NCI-H526 (cell line): ENCODE measurements at places on chromosomes 4 and X.

DNA sequence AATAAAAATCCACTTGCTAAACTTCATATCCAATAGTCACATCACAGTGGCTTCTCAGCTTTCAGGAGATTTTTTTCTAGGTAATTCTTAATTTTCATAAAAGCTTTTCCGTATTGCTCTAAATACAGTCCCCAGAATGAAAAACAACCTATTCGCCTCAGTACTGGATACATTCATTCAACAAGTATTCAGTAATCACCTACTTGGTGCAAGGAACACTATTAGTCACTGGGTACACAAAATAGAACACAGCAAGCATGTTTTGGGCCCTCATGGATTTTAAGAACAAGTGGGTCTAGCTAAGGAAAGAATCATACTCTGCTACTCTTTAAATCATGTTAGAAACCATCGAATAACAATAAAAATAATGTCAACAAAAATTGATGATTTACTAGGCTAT lies 2.8 kb upstream of the BEX3 start:
- no peak for DNase-seq

GRCh38 chr4:159937595-159937994 lies 834.7 kb downstream of the RAPGEF2 start:
- DNase-seq: no peak

DNA sequence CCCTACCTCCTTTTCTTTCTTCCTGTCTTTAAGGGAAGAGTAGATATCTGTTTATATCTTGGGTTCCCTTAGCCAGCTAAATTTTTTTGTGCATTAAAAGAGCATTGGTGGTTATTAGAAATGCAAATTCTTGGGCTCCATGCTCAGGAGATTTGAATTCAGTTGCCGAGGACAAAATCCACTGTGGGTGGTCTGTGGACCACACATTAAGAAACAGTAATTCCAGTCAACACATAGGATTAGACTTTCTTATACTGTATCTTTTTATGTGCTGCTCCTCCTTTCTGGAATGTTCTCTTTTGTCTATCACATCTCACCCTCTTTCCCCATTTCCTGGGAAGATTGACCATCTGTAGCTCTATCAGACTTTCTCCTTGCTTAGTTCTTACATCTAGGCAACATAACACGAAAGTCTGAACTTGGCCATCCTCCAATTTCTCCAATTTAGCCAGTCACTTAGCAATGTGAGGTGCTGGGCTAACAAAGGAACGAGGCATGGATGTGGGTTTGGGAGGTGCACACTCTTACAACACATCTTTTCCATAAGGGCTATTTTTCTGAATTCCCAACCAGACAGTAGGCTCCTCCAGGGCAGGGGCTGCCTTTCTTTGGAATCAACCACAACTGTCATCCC lies 5.3 kb upstream of the PDLIM3 start:
- DNase-seq: no peak

- DNase-seq: no peak
These were observed 35.5 kb downstream of the DCUN1D4 start for GRCh38 chr4:51878431-51878830.

- no peak for DNase-seq
These were observed 87.7 kb downstream of the FAM13A start for GRCh38 chr4:88969271-88969670.

GRCh38 chr4:101792056-101792590 lies 1.6 kb downstream of the BANK1 start:
- no peak for DNase-seq

- DNase-seq: no peak
These were observed at the start of gene NDNF for GRCh38 chr4:121072224-121073003. Gene NDNF (minus strand): TSS chr4:121072535. CDS start chr4:121045837, 26,698 bp downstream.
